GM12892 (cell line): ENCODE measurements at places on chromosomes 6 and 20.

DNA sequence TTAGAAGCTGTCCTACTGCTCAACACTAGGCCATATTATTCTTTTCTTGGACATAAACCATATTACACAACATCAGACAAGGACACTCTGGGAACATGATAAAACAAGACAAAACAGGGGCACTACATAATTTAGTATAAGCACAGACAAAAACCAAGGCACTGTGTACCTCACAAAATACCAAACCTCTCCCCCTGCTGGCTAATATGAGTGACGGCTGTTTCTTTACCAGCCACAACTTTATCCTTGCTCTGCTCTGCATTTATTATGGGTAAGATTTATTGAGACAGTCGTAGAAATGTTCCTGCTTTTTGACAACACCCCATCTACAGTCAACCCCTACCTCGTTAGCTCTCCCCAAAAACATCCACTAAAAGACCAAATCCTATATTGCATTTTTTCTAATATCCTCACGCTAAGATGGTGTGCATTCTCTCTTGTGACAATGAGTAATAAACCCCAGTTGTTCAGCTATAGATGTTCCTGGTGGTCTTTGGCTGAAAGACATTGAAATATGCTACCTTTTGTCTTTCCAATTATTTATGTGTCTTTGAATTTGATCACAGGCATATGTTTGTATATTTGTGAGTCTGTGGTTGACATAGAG lies 23.8 kb upstream of the POLR1H start:
- no peak for DNase-seq

- DNase-seq = peak; percentile 83
Measured at GRCh38 chr6:39228992-39229767, at the start of gene KCNK5. Gene KCNK5 (minus strand): TSS chr6:39229475. CDS start chr6:39229111, 364 bp downstream.

- no peak for DNase-seq
Measured at GRCh38 chr6:101534386-101534785, 140.9 kb downstream of the GRIK2 start.

- DNase-seq = no peak
Measured at GRCh38 chr6:38407192-38407591, 232.5 kb downstream of the BTBD9 start.

GRCh38 chr6:89116702-89117101 lies 1.2 kb downstream of the SRSF12 start:
- DNase-seq = no peak

DNA sequence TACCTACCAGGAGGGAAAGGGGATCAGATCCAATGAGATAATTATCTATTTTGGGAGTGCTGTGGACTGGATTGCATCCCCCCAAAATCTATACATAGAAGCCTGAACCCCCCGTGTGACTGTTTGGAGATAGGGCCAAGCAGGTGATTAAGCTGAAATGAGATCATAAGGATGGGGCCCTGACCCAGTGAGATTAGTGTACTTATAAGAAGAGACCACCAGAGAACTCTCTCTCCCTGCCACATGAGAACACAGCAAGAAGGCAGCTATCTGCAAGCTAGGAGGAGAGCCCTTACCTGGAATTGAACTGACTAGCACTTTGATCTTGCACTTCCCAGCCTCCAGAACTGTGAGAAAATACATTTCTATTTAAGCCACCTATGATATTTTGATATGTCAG lies 132.2 kb upstream of the NOX3 start:
- no peak for DNase-seq

- DNase-seq = no peak
Measured at GRCh38 chr6:57315111-57315510, 2.3 kb upstream of the PRIM2 start.

DNA sequence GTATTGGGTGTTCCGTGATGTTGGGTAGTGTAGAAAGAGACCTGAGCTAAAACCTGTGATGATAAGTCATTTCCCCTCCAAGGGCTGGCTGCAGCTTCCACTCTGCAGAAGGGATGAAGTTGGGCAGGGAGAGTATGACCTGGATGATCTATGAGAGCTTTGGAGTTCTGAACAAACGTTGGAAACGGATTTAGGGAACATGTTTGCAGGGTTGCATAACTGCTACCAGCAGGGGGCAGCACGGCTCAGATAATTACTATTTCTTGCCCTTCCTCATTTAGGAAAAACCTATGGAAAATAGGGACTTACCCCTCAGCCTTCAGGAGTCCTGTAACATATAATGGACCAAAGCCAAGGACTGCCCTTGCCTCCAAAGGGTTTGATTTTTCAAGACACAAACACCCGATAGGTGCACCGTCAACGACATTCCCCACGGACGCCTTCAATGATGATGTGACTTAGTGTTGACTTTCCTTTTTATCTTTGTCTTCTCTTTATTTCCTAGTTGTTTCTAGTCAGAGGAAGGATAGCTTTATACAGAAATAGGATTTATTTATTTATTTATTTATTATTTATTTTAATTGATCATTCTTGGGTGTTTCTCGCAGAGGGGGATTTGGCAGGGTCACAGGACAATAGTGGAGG lies 164.9 kb upstream of the SASH1 start:
- DNase-seq = no peak

DNA sequence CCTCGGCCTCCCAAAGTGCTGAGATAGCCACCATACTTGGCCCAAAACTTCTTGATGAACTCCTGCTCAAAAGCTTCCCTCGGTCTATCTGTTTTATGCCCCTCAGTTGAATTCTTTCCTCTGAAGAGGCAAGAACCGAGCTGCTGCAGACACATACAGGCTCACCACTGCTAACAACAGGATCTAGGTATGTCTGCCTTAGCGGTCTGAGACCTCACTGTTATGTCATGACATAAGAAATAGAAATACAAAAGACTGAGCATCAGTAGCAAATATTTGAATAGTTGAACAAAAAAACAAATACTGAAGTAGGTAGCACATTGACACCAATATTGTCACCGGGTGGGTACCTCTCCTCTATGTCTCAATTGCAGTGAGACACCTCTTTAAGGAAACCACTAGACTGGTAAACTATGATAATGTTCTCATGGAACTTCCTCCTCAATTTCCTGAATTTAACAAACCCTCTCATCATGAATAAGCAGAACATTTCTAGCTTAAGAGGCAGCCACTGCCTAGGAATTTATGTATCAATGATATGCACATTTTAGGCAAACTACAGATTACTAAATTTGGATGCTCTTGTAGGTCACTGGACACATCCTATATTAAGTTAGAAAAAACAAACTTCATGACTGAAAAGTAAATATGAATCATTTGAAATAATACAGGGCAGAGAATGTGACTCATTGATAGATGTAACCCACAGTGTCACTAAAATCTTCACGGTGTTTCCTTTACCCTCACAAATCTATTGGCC lies 9.4 kb upstream of the STXBP5 start:
- DNase-seq = no peak

- DNase-seq = no peak
Measured at GRCh38 chr20:39705032-39705431, 742.9 kb downstream of the DHX35 start.

DNA sequence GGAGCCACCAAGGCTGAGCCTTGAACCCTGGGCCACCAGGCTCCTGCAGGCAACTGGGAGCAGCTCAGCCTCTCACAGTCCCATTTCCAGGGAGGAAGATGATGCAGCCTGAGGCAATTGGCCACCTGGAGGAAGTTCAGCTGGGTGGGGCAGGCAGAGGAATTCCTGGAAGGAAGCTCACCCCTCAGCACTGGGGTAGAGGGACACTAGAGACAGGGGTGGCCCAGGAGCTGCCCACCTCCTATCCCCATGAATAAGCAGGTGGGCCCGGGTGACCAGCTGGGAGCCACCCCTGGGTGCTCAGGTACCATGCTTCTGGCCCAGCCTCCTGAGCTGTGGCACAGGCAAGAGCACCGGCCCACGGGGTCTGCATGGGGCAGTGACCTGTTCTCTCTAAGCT lies 3.6 kb upstream of the HSPA12B start:
- no peak for DNase-seq

DNA sequence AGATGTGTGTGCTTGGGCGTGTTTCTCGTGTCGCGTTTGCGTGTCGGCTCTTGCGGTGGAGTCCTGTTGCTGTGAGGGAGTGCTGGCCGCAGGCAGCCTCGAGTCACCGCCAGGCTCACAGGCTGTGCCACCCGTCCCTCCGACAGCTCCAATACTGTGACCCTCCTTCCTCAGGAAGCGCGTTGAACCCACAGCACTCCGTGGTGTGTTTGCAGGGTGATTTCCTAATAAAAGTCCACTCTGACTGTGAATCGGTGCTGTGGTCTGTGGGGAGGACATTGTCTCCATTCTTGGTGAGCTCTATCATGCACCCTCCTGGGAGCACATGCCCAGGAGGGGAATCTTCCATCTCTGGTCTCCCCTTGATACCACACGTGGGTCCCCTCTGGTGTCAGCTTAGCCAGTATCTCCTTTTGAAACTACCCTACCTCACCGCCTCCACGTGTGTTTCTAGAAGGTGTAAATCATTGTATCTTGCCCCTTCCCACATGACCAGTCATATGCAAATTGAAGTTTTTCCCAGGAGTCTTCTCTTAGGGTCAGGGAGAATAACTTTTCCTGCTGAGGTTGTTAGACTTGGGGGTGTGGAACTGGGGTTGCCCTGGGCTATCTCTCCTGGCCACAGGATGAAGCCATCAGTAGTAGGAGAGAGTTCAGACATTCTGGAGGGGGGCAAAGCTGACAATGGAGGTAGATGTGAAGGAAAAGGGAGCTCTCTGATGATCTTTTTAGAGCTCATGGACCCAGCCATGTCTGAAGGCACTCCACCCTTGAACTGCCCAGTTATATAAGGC lies 13.3 kb upstream of the PCMTD2 start:
- DNase-seq = peak; percentile 11

DNA sequence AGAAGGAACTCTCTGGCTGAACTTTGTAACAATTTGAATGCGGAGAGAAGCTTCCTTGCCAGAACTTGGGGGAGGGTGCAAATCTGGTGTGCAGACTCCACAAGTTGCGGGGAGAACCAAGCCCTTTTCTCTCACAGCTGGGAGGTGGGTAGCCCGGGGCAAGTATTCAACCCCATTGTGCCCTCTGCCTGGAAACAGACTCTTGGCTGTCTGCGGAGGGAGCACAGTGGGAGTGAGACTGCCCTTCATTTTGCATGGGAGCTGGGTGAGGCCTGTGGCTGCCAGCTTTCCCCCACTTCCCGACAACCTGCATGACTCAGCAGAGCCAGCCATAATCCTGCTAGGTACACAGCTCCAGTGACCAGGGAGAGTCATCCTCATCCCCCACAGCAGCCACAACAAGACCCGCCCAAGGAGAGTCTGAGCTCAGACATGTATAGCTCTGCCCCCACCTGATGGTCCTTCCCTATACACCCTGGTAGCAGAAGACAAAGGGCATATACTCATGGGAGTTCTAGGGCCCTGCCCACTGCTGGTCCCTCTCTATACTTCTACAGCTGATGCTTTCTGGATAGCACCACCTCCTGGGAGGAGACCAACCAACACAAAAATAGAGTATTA lies 29.4 kb upstream of the TPD52L1 start:
- no peak for DNase-seq

DNA sequence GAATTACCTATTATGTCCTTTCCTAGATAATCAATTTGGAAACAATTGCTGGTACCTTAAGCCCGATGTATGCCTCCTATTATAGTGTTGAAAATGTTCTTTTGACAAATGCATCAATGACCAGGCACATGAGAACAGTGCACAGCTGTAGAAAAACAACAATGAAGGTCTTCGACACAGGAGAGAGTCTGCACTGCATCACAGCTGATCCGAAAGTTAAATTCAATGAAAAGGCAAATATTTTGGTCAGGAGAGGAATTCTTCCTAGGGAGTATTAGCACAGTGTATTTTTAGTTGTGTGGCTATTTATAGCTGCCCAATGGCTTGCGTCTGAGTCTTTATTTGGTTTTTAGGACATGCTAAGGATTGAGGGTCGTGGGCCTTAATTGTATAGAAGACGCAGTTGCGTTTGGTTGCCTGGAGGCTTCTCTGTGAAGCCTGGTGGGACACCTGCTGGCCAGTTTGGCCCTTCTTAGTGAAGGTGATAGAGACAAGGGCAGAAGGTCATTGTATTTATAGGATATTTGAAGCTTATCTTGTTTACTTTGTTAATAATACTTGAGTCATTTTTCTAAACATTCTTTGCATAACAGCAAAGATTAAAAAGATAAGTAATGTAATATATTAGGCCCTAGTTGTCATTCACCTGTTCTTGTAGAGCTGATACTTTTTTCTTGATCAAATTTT lies 72.3 kb downstream of the CDYL start:
- no peak for DNase-seq

DNA sequence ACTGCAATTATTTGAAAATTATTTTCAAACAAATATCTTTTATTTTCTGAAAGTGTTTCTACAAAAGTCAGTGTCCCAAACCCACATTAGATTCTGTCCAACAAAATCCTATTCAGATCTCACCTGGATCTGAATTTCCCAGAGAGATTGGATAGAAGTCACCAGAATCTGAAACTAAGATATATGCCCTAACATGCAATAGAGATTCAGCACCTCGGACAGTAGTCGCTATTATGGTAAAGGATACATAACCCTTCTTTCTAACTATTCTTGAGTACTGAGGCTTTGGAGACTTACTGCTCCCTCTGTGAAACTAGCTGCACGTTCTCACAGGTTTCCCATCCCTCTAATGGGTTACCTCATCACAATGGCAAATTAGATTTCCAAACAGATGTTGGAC lies 151.4 kb downstream of the ID4 start:
- no peak for DNase-seq

DNA sequence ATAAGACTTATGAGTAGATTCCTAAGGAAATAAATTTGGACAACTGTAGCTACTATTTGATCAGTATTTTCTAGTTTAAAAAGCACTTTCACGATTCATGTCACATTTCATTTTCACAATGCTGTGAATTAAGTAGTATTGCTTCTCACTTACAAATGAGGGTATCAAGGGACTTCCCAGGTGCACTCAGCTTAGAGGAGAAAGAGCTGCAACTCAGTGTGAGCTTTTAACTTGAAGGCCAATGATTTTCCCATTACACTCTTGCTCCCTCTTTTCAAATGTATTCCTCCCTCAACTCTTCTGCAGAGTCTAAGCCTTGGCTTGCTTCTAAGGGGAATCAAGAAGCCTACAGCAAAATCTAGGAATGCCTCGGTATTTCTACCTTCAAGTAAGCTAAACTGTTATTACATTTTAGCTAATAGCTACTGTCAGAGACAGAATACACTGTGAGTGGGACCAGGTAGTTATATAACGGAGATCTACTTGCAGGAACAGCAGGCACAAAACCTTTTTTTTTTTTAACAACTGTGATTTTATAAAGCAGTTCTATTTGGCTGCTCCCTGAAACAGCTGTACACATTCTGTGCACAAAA lies 339.0 kb downstream of the SYNE1 start:
- DNase-seq = no peak
